Keratinocyte (primary cell): ENCODE measurements at places on chromosomes 2 and 18.

- no peak for DNase-seq
These were observed 119.3 kb downstream of the GLI2 start for GRCh38 chr2:120854766-120855530.

GRCh38 chr2:88554189-88554588 lies 73.1 kb downstream of the EIF2AK3 start:
- DNase-seq = no peak

DNA sequence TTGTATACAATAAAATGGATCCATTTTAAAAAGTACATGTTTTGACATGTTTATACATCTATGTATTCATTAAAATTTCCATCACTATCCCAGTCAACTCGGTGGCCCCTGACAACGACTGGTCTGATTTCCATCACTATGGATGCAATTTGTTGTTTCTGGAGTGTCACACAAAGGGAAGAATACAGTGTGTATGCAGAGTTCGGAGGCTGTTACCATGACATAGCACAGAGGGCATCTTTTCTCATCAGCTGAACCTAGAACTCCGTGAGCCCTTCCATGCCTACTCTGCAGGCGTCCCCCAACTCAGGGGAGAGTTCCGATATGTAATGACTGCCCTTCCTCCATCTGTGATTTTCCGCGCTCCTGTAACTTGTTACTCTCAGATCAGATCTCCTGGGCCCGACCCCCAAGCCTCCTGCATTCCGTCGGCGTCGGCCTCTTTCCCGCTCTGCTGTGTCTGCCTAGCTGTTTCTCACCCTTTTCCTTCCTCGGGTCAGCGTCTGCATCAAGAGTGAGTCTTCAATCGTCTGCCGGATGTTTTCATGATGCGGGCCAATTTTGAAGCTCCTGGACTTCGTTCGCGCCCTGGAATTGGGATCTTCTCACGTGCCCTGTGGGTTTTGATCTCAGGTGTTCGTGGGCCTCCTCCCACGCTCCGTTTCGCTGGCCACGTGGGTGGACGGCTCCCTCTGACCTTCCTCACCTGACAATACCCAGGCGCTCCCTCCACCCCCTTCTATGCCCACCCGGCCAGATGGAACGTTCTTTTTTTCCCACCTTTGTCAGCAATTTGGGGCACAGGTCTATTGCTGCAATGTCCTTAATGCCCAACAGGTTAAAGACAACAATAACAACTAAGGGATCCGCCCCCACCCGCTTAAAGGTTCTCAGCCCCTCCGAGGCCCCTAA lies 161.0 kb downstream of the TWIST2 start:
- DNase-seq = no peak

DNA sequence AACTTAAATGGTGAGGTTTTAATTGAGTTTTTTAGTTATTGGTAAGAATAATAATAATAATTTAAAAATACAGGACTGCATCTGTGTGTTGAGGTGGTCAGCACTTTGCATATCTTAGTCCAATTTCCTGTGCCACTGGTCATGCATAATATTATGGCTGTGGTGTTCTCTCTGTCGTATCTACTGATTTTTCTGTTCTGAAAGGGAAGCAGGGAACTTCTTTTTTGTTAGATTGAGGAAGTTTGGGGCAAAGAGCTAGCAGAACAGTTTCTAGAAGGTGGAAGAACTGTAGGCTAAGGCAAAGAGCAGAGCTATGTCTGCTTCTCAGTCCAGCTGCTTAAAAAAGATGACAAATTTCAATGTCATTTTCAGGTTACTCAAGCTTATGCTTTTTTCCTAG lies 74.3 kb downstream of the XRCC5 start:
- DNase-seq = no peak

GRCh38 chr18:40326985-40327384 lies 1628.0 kb upstream of the PIK3C3 start:
- DNase-seq = no peak
